Activated naive CD4-positive, alpha-beta T cell treated with Interleukin-2 at 50 U/mL for 16 hours (primary cell): ENCODE measurements at places on chromosomes 1 and 21.

- DNase-seq = no peak
These were observed 23.7 kb downstream of the GPR137B start for GRCh38 chr1:236166041-236166440.

- no peak for DNase-seq
These were observed 18.1 kb downstream of the PDC start for GRCh38 chr1:186442651-186443375.

- DNase-seq = no peak
These were observed 2.5 kb upstream of the PTGER3 start for GRCh38 chr1:71049951-71050598.

- DNase-seq = no peak
These were observed 110.8 kb upstream of the ADGRL4 start for GRCh38 chr1:79117376-79117775.

- DNase-seq = no peak
These were observed 604.2 kb downstream of the LRRIQ3 start for GRCh38 chr1:73593804-73594203.

GRCh38 chr1:51859333-51859732, 19.2 kb downstream of the NRDC start:
- DNase-seq = no peak

DNA sequence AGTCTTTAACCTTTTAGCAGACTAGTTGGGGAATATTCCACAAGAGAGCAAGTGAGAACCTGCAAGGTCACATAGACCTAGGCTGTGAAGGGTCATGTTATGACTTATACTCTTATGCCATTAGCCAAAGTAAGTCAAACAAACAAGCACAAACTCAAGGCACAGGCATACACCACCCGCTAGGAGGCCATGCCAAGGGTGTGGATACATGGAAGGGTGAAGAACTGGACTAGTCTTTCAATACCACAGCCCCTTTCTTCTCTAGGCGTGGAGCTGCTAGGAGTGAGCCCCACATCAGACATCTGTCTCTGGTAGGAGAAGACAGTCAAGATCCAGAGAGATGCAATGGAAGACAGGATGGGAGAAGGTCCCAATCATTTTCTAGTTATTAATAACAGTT, 68.6 kb downstream of the BACH1 start:
- no peak for DNase-seq

GRCh38 chr1:235628316-235629005, 21.1 kb downstream of the GNG4 start:
- DNase-seq = no peak

- peak; percentile 45 for DNase-seq
These were observed 63.9 kb downstream of the CAPN2 start for GRCh38 chr1:223776075-223776814.

DNA sequence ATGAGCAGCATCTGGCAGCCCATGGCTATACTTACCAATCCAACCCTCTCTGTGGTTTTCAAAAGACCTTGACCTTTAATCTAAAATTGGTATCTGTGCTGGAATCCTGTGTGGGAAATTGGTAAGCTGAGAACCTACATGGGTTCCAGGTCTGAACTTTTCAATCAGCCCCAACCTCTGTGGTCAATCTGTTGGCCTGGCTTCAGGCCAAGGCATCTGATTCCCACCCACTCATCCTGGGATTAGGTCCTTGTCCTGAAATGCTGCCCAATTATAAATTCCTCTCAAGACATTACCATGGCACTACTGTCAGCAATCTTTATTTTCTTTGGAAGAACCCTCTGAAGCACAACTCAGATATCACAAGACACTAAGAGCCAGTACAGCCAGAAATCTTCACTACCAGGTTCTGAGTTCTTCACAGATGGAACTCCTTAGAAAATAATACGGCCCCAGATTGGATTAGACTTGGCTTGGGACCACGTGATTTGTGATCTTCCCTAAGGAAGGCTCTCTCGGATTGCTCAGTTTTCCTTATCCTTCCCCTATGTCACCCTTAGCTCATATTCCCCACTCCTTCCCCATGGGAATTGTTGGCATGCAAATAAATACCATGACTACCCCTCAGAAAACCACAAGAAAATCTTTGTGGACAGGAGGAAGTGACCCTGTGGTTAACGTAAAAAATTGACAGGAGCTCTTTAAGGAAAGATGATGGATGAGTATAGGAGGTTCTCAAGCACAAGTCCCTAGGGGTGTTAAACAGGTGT, 207.9 kb upstream of the ST6GALNAC5 start:
- no peak for DNase-seq

GRCh38 chr1:182259229-182259872, 132.2 kb downstream of the GLUL start:
- peak; percentile 44 for DNase-seq

- DNase-seq = no peak
These were observed 63.4 kb downstream of the TRIM11 start for GRCh38 chr1:228343191-228343661.

DNA sequence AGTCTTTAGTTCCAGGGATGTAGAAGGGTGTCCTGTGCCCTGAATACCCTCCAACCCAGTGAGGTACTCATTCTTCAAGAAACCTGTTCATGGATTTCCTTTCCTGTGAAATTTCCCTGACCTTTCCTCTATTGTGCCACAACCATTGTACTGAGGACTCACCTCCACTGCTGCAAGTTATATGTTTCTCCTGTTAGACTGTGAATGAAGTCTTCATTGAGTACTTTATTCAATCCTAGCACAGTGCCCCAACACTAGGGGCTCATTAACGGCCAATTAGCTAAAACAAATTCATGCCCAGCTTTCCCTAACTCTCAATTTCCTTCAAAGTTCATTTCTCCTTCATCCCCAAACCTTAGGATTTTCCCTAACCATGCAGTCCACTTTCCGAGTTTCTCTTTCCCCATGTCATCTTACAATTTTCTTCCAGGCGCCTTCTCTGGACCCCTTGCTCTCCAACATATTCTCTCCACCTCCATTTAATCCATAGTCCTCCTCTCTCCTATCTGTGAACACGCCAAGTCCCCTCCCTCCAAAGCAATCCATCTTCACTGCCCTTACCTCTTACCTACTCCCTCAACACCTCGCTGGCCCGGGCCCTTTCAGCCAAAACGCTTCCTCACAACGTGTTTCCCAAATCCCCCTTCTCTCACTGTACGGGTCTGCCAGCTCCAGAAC, 1.3 kb downstream of the TRIM33 start:
- no peak for DNase-seq

GRCh38 chr1:92728697-92729096, 56.2 kb downstream of the EVI5 start:
- no peak for DNase-seq

GRCh38 chr21:28832013-28832714, 160.5 kb downstream of the LTN1 start:
- no peak for DNase-seq

- DNase-seq = no peak
These were observed 8.8 kb upstream of the ID3 start for GRCh38 chr1:23567996-23568607.

DNA sequence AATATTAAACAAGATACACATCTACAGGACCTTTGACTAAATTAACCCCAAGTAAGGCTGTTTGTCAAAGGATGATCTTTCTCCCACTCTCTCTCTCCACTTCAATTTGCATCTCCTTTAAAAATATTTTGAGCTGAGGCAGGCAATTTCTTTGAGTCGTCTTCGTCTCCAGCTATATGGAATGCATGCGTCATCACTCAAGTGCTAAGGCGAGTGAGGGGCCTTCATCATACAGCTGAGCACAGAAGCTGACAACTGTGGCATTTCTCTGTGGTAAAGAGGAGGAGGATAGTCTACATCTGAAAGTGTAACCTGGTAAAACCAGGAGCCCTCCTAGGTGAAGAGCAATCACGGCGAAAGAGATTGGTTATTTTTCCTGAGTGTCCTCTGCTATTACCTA, 7.6 kb downstream of the EPHX4 start:
- DNase-seq = no peak

- DNase-seq = no peak
These were observed 30.1 kb downstream of the CDCA8 start for GRCh38 chr1:37722181-37723071.

- DNase-seq = no peak
These were observed 1267.6 kb upstream of the ADGRL2 start for GRCh38 chr1:80533093-80533492.

- DNase-seq = peak; percentile 62
These were observed 12.7 kb upstream of the RAB4A start for GRCh38 chr1:229258031-229258756.

GRCh38 chr1:22850681-22851080, 122.0 kb downstream of the LACTBL1 start:
- DNase-seq = no peak

DNA sequence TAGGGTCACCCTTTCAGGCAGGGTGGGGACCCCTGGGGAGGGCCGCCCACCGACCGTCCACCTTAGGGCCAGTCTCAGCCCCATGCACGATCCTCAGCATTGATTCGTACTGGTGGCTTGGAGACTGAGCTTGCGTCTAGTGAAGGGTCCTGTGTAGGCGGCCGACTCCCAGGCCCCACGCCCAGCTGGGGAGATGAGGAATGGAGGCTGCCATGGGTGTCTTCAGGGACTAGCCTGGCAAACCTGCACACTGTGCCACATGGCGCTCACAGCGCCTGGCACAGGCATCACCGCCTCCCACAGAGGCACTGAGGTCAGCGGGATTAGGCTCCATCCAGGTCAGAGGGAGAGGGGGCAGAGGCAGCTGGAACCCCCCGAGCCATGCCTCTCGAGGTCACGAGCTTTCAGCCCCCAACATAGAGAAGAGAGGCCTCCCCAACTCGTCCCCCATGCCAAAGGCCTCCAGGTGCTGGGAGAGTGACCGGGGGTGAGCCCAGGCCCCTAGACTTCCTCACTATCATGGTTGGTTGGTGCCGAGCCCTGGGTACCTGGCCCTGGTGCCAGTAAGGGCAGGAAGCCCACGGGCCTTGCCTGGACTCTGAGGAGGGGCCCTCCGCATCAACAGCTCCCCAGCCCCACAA, 51.0 kb downstream of the SIK1 start:
- DNase-seq = no peak

DNA sequence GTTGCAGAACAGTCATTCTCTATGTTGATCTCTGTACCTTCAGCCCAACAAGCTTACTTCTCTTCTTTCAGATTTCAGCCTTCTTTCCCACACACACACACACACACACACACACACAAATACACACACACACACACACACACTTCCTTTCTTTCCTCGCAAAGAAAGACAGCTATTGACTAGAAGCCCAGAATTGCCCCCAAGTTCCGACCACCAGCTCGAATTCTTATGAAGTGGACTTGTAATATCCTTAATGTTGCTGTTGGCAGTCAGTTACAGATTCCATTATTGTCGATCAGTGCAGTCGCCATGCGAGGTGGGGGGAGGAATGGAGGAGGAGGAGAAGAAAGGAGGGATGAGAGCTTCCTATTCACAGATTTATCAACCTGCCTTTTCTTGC, 125.5 kb downstream of the CLEC20A start:
- no peak for DNase-seq

DNA sequence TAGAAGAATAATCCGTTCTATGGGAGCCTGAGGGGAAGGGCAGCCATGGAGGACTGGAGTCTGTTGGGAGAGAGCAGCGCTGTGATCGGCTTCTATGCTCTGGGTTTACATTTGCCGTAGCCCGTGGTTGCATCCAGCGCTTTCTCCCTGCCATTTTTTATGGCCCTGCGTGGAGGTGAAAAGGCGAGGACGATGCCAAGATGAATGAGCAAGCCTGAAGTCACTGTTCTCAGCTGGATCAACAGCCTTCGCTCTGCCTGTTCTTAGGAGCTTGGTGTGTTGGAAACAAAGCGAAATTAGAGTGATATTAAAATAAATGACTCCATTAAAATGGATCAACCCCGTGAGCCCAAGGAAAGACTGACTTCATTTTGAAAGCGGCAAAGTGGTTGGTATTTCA, 120.2 kb downstream of the KCNJ6 start:
- DNase-seq = no peak

- DNase-seq = no peak
These were observed 29.5 kb upstream of the PGM1 start for GRCh38 chr1:63563745-63564144.

GRCh38 chr1:228219962-228220780, 12.3 kb downstream of the OBSCN start:
- DNase-seq = no peak

- DNase-seq = no peak
These were observed 71.0 kb upstream of the GNG4 start for GRCh38 chr1:235720544-235720943.

- DNase-seq = no peak
These were observed 656.3 kb downstream of the PTPRC start for GRCh38 chr1:199295107-199295506.

GRCh38 chr1:9730096-9730901, 78.8 kb downstream of the PIK3CD start:
- DNase-seq = no peak

DNA sequence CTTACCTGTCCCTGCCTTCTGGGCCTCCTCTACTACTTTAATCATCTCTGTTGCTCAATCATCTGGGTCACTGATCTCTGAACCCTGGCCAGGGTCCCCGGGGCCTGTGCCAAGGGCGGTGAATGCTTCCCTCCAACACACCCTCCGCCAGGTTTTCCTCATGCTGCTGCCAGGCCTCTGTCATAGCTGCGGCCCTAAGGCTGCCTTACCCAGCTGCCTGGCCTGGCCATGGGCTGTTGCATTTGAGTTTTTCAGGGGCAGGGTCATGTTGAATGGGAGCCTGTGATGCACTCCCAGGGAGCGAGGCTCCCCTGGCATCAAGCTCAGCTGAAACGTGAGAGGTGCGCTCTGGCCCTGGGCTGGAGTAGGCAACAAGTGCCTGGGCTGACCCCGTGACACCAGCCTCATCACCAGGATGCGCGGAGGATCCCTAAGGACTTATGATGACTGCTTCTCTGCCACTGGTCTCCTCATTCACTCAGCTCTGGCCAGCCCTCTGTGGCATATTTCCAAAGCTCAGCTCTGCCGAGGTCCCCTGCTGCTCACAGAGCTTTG, 7.6 kb downstream of the EDN2 start:
- no peak for DNase-seq

DNA sequence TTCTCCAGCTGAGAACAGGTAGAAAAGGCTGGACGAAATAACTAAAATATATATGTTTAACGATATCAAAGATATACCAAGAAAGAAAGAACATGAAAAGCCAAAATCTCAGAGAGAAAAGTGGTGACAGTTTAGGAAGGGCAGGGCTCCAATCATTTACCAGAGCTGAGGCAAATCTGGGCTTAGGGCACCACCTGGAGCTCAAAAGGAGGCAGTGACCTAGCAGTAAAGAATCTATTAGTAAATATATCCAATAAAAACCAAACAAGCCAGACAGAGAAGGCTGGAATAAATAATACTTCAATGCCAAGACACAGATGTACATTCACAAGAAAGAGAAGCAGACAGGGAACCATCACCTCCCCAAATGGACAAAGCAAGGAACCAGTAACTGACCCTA, 43.5 kb downstream of the CHIA start:
- DNase-seq = peak; percentile 58

- DNase-seq = no peak
These were observed 52.4 kb downstream of the OSBPL9 start for GRCh38 chr1:51669272-51669671.
